Psoas muscle (tissue), 8 donors: ENCODE measurements at places on chromosomes 1 and 21. TPM values are rescaled to one million over a fixed set of nuclear protein-coding genes. Genes with fewer than 3 reads are reported as not detected.

DNA sequence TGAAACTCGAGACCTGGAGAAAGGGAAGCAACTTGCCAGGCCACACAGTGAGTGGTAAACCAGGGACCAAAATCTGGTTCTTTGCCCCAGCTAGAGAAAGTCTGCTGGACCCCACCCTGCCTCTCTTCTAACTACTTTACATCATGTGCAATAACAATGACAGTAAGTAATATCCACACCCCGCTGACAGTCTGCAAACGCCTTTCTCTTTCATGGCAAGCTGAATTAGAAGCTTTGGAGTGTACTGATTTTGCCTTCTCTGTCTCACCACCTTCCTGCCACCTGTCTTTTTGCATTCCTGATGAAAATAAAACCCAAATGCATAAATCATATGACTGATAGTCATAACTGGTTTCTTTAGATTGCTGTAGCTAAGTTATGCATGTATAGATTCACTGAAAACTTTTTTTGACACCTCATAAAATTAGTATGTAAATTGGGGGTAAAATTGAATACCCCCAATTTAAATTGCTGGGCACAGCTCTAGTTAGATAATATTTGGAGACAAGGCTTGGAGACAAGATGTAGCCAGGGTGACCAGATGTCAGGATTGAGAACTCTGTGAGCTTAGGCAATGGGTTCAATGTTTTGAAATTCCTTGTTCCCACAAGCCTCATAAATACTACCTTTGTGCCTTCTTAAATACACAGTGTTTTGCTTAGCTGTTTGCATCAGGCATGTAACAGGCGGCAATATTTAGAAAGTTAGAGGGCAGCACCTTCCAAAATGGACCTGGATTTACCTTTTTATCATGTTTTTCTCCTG is 73.5 kb downstream of the ST6GALNAC5 start:
- no peak for DNase-seq

DNA sequence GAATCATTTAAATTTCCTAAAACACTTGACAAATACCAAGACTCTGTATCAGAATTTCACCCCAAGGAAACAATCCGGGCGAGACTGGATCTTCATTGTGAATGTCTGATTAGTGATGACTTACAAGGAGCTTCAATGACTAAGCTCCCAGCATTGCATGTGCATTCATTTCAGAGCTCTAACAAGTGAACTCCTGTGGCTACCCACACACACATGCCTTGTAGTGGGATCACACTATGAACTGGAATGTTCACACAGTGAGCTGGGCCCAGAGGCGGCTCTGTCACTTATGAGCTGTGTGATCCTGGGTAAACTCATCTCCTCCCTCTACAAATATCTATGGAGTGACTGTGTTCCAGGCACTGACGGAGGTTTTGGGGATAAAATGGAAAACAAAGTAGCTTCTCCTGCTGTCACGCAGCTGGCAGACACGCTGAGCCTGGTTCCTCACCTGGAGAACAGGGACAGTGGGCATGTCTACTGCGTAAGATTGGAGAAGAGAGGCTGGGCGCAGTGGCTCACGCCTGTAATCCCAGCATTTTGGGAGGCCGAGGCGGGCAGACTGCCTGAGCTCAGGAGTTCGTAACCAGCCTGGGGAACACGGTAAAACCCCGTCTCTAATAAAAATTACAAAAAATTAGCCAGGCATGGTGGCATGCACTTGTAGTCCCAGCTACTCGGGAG is 56.9 kb downstream of the CLSTN1 start:
- no peak for DNase-seq

Gene CGN
- 0.12 TPM for polyA plus RNA-seq

DNA sequence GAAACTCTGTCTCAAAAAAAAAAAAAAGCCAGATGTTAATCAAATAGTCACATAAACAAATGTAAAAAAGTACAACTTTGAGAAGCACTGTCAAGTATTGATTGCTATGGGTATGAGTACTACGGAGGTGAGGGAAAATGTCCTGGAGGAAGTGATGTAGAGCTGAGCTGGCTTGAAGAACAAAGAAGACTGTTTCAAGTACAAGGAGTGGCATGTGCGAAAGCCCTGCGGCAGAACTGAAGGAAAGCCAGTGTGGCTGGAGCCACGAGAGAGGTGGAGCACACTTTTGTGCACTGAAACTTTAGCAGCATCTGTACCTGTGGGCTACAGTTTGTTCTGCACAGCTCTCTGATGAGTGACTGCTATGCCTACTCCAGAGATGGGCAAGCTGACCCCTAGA is 5.4 kb upstream of the RPS6KA1 start:
- DNase-seq: no peak

Gene COL24A1
- polyA plus RNA-seq: 0.05 TPM

DNA sequence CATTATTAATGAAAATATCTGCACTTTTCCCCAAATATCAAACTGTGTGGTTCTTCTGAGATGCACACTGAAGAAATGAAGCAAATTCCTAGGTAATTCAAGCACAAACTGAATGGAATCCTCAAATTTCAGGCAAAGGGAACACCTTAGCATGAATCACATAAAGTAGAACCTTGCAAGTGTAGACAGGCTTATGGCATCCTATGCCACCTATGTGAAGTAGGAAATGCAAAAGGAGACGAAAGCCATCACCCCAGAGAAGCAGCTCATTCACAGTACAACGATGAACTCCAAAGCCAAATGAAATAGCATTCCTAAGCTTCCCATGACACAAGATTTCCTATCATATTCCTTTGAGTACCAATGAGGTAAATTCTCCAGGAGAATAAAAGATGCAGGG is 461.2 kb upstream of the RUNX1 start:
- DNase-seq: no peak

Gene OR10J1
- polyA plus RNA-seq: not detected

- DNase-seq: peak; percentile 71
These were observed 31.9 kb upstream of the POFUT2 start for GRCh38 chr21:45319461-45320211.

- DNase-seq: no peak
These were observed 243.0 kb upstream of the RUNX1 start for GRCh38 chr21:35291973-35292627.

Gene CFAP141
- polyA plus RNA-seq: not detected

Gene MYOG
- polyA plus RNA-seq: 160 TPM

DNA sequence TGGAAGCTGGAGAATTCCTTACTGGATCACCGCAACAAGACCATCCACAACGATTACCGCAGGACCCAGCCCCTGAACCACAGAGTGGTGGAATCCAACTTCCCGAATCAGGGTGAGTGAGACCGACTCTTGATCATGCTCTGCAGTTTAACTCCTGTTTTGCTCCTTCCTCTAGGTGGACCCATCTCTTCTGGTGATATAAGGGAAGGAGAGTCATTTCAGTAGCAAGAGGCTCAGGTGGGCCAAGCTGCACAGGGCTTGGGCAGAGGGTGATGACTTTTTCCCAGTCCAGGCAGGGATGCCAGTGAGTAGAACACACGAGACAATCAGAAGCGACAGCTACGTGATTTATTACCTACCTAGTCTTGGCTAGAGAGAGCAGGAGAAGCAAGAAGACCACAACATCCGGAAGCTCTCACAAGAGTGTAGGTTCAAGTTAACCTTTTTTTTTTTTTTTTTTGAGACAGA is 25.2 kb downstream of the CA6 start:
- no peak for DNase-seq

Gene DDR2
- 1.6 TPM for polyA plus RNA-seq

DNA sequence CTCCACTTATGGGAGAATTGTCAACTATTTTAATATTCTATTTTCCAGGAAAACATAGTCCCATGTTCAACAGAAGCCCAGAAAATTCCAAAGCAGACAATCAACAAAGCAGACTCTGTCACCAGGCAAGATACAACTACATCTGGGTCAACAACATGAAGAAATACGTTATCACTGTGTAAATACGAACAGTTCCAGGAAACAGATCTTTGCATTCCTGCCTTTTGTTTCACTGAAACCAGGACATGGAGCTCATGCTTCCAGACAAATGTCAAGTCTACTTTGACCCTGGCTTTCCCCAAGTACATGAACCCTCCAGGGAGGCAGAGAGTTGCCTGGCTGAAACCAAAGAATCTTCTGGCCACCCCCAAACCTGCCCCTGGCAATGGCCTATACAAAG is 106.7 kb downstream of the SETD4 start:
- no peak for DNase-seq

GRCh38 chr1:223794136-223794880 is 51.4 kb downstream of the TP53BP2 start:
- DNase-seq: no peak

- peak; percentile 78 for DNase-seq
These were observed 22.1 kb downstream of the A3GALT2 start for GRCh38 chr1:33298623-33299277.

Gene CCDC190
- not detected for polyA plus RNA-seq

- no peak for DNase-seq
These were observed 42.8 kb downstream of the CAPN9 start for GRCh38 chr1:230790026-230790425.

DNA sequence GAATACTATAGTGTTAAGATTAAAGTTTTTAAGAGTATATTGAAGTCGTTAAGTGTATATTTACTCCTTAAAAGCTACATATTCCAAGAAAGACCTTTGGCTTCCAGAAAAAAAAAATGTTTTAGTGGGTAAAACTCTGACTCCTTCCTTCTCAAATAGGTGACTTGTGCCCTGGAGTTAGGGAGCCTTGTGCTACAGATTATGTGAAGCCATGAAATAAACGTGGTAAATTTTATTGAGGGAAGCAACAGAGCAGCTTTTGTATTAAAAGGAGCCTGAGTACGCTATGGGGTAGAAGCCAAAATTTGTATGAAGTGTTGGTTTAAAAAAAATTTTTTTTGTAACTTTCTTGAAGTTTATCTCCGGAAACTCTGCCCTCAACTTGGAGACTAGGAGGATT is 994 bp downstream of the RO60 start:
- DNase-seq: no peak

- no peak for DNase-seq
These were observed 47.4 kb downstream of the SH3BGR start for GRCh38 chr21:39499156-39499555.

DNA sequence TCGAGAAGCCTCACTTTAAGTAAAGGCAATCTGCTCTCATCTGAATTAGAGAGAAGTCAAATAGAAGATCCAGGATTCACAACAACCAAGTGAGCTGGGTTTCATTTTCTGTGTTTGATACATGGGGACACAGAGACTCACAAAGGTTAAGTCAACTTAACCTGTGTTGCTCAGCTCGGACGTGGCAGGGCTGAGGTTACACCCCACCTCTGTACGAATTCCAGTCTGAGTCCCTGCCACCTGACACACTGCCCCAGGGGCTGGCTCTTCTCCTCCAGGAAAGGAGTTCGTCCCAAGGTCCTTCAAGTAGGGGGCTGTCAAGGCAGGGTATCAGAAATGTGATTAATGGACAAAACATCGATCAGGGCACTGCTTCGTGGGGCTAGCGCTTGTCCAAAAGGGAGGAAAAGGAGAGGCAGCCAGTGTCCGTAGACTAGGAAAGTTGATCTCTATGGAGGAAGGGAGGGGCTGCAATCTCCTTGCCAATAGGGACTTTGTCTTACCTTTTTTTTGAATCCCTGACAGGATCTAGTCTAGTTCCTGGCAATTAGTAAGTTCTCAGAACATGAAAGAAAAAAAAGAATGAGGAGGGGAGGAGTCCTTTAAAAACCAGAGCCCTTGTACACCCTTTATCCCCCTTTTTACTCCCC is 116.4 kb downstream of the CNIH3 start:
- DNase-seq: no peak

Gene ROR1
- 0.44 TPM for polyA plus RNA-seq

- DNase-seq: no peak
These were observed 102.0 kb downstream of the NMNAT2 start for GRCh38 chr1:183315991-183316758.

- DNase-seq: no peak
These were observed 80.2 kb downstream of the RIPK4 start for GRCh38 chr21:41686664-41687063.

DNA sequence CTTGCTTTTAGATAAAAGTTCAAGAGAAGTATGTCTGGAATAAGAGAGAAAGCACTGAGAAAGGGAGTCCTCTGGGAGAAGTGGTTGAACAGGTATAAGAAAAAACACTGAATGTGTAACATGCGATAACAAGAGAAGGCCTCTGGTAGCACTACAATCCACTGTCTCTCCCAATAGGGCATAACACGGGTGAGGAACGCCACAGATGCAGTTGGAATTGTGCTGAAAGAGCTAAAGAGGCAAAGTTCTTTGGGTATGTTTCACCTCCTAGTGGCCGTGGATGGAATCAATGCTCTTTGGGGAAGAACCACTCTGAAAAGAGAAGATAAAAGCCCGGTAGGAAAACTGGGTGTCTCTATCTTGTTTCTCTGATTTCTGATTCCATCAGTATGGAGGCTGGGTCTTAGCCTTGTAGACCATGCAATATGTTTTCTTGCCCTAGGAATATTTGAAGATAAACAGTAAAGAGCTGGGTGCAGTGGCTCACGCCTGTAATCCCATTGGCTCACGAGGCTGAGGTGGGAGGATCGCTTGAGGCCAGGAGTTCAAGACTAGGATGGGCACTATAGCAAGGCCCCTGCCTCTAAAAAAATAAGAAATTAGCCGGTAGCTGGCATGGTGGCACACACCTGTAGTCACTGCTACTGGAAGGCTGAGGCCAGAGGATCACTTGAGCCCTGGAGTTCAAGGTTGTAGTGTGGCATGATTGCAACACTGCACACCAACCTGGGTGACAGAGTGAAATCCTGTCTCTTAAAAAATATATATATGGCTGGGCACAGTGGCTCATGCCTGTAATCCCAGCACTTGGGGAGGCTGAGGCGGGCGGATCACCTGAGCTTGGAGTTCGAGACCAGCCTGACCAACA is 40.4 kb downstream of the DAP3 start:
- DNase-seq: no peak

Gene KCNA10
- polyA plus RNA-seq: not detected

DNA sequence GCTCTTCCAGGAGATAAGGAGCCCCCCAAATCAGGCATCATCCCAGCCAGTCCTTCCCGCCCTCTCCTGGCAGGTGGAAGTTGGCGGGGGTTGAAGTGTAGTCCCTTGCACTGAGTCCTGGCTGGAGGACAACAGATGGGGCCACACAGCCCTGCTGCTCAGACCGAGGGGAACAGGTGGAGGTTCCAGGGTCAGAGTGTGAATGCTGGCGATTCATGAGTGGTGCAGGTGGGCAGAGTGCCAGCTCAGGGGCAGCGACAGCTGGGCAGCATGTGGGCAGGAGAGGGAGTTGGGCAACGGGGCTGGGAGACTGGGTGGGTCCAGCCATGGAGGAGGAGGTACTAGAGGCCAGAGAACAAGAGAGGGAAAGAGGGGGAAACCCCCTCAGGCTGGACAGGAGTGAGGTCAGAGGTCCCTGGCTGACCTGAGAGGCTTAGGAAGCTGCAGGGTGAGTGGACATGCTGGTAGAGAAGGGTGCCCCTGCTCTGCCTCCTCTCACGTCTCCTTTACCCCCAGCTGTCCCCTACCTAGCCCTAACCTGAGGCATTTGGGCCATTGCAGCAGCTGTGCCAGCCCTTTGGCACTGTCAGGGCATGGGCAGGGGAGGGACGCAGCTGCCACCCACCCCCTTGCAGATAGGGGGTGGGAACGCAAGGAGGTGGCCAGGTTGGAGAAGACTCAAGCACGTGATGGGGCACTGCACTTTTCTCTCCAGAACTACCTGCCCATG is 11.3 kb upstream of the ADORA1 start:
- DNase-seq: peak; percentile 67

Gene YY1AP1
- 58.3 TPM for polyA plus RNA-seq

- no peak for DNase-seq
These were observed 160.0 kb downstream of the SEC16B start for GRCh38 chr1:177809819-177810218.

Gene LIN9
- 2.6 TPM for polyA plus RNA-seq
